Right lobe of liver (tissue), 6 donors: ENCODE measurements at places on chromosomes 4 and X. TPM values are rescaled to one million over a fixed set of nuclear protein-coding genes. Genes with fewer than 3 reads are reported as not detected.

Gene REPS2
- 6.0 TPM for total RNA-seq

Gene NUDT10
- total RNA-seq = 1.9 TPM

Gene TCEAL5
- total RNA-seq = not detected

Gene AWAT2
- total RNA-seq = not detected

Gene NUP62CL
- 0.43 TPM for total RNA-seq

Gene PAGE1
- total RNA-seq = not detected

Gene XAGE1A
- not detected for total RNA-seq

DNA sequence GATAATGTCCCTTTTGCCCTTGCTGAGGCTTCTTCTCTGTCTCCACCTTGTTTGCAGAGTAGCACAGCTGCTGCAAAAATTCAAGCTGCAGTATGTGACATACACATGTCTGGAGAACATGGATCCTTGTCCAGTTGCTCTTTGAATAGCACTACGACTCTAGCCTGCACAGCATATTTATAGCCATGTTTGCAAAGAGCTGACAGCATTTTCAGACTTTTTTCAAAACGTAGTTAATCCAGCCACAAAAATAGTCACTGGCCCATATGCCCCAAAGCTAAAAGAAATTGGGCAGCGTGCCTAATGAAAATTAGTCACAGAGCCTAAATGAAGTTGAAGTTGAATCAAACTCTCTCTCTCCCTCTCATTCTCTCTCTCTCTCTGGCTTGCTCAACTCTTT lies 17.5 kb downstream of the SLC16A2 start:
- DNase-seq = no peak

DNA sequence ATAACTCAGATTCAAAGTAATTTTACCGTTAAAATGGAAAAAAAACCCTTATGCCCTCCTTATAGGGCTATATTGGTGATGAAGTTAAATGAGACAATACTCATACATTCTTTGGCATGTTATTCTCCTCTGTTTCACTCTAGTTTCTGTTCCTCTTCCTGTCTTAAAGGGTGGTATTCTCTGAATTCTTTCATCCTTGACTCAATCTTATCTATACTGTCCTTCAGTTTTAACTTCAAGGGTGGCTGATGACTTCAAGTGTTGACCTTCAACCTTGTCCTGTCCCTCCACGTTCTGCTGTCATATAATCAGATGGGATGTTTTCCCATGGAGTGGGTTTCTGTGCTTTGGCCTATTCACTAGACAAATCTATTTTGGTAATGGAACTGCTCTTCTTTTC lies 44.0 kb downstream of the ZNF518B start:
- DNase-seq = no peak

- no peak for DNase-seq
These were observed 824.0 kb downstream of the RAPGEF2 start for GRCh38 chr4:159926871-159927270.

GRCh38 chr4:109966891-109967481 lies 54.3 kb downstream of the EGF start:
- DNase-seq = no peak

DNA sequence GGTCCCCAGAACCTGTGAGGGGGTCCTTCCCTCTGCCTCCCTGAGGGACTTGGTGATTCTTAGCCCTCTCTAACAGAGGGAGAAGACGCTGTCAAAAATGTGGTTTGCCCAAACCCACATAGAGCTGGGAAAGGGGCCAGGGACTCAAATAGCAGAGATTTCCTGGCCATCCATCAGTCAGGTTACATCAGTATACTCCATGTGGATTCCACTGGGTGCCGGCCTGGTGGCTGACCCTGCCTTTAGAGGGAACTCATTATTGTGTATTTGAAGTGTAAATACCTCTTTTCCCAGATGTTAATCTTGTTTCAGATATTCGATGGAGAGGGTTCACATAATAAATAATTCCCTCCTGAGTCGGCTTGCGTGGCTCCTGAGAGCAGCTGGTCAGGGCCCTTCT lies 130.3 kb downstream of the TBL1X start:
- no peak for DNase-seq

GRCh38 chrX:129631849-129632248 lies 22.9 kb downstream of the APLN start:
- no peak for DNase-seq

DNA sequence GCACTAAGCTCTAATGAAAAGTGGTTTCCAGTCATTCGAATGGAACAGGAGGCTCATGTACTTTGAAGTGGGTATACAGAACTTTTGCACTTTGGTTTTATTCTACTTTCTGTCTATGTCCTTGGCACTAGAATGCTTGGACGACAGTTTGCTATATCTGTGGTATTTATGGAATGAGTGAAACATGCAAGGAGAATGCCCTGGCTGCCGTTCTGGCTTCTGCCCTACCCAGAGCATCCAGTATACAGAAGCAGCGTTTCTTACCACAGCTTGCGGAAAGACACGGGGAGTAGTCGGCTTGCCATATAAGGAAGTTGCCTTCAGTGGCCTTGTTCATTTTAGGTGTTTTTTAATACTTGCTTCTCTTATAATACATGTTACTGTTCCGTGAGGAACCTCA lies 98.0 kb downstream of the TBL1X start:
- no peak for DNase-seq

DNA sequence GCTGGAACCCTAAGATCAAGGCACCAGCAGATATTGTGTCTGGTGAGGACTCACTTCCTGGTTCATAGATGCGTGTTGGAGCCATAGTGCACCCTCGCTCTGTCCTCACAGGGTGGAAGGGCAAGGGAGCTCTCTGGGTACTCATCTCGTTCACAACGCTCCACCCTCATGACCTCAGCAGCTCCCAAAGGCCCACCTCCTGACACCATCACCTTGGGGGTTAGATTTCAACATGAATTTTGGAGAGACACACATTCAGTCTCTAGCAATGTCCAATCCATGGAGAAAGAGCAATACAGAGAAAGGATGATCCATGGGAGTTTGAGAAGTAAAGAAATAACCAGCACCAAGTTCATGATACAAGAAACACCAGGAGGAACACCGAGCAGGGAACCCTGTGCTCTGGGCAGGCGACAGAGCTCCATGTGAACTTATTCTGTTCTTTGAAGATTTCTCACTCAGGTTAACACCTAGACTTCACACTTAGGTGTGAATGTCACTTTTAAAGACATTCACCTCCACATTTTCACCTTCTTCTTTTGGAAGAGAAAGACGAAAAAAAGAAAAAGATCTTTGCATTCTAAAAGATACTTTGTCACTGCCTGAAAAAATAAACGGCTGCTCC lies 171.8 kb upstream of the FAM9B start:
- DNase-seq = no peak

DNA sequence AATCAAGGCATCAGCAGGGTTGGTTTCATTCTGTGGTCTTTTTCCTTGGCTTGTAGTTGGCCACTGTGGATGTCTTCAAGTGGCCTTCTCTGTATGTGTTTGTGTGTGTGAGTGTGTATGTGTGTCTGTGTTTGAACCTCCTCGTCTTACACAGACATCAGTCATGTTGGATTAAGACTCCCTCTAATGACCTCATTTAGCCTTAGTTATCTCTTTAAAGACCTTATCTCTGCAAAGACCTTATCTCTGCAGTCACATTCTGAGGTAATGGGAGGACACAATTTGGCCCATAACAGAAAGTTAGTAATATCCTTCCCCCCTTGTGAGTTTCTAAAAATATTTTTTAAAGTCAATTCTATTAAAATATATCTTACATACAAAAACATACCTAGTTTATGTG lies 126.7 kb downstream of the EMCN start:
- DNase-seq = no peak

DNA sequence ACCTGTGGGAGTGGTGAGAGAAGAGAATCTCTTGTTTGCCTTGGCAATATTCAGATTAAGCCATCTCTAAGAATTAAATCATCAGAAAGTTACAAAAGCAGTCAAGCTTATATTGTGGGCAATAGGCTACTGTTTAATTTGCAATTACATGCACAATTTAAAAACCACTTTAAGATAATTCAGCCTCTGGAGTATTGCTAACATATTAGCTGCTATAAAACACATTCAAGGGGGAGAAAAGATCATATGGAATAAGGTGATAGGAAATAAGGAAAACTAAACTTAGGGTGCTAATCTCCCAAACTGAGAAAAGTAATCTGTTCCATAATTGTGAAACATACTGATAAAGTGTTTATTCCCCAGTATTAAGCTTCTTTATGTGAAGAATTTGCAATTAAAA lies 103.9 kb downstream of the ARAP2 start:
- no peak for DNase-seq

DNA sequence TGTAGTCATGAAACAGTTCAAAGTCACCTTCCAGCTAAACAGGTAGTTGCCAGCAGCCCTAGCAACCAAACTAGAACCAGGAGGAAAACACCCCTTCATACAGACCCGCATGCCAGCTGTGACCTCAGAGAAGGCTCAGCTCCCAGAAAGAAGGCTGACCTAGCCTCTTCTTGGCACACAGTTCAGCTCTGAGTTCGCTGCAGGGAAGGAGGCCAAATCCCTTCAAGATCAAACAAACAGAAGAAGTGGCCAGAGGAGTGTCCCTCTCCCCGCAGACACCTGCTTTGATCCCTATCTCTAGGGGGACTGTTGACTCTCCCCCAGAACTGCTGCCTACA lies 56.0 kb downstream of the HADH start:
- DNase-seq = no peak

GRCh38 chr4:131258361-131258760 lies 1890.7 kb upstream of the PCDH10 start:
- DNase-seq = no peak

DNA sequence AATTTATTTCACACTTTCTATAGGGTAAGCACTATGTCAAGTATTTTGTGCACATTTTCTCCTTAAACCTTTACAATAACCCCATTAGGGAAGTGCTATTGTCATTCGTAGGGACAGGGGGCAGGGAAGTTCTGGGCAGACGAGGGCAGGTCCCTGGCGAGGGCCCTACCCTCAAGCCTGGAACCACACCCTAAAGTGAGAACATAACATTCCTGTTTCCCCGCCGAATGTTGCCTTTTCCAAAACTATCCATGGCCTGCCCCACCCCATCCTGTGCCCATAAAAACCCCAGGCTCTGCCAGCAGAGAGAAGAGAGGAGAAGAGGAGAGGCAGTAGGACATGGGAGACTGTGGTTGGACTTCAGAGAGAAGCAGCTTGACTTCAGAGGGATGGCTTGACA lies 39.8 kb upstream of the CCKAR start:
- no peak for DNase-seq

- no peak for DNase-seq
These were observed 291 bp upstream of the NBDY start for GRCh38 chrX:56728752-56729151.

GRCh38 chr4:140343303-140343702 lies 30.1 kb upstream of the SCOC start:
- DNase-seq = no peak

DNA sequence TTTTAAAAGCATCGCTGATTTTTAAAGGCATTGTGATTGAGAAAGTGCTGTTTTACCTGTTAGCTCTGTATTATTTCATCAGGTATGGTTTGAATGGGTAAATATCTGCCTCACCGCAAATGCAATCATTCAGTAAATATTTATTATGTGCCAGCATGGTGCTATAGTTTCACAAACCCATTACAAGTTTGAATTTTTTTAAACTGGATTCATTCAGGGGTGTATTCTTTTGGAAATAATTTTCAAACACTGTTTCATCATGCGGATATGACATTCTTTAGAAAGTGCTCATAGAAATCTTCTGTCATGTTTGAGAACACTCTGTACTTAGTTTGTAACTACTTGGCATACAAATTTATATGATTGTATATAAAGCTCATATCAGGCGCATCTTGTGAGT lies 37.2 kb downstream of the LIMCH1 start:
- DNase-seq = no peak

DNA sequence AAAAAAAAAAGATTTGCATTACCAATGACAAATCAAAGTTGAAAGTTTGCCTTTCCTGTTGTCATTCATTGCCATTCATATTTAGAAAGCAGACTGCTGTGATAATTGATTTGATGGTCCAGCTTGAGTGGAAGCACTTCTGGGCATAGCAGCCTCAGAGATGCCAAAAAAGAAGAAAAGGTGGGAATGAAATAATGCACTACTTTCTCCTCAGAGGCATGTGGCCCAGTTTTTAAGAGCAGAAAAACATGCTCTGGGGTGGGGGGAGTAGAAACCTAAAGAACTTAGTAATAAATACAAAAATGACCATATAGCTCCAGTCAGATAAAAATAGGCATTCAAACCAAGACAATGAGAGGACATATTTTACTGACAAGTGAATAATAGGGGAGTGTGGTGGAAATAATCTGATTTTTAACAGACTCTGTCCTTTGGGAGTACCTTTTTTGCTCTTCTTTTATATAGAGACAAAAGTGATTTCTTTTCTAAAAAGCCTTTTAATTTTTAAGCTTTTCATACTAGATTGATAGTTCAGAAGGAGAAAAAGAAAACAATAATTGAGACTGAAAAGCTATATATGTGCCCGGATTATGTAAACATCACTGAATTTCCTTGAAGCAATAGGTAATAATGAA lies 599.1 kb downstream of the RPA4 start:
- no peak for DNase-seq

GRCh38 chr4:147160908-147161513 lies 215.3 kb upstream of the TTC29 start:
- no peak for DNase-seq

DNA sequence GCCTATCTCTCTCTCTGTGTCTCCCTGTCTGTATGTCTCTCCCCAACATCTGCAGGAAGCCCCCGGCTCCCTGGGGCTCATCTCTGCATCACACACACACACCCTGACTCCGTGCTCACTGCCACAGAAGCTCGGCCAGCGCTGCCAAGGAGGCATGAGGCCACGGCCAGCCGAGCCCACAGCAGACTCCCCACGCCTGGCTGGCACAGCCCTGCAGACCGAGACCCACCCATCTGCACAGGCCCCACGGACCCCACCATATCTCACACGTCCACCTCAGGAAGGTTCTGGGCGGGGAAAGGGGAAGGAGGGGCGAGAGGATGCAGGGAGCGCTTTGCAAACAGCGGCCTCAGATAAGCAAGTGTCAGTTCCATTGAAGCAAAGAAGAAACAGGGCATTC lies 28.5 kb upstream of the SLC25A6 start:
- DNase-seq = no peak

- DNase-seq = no peak
These were observed 166.5 kb downstream of the TBX22 start for GRCh38 chrX:80181079-80181478.

DNA sequence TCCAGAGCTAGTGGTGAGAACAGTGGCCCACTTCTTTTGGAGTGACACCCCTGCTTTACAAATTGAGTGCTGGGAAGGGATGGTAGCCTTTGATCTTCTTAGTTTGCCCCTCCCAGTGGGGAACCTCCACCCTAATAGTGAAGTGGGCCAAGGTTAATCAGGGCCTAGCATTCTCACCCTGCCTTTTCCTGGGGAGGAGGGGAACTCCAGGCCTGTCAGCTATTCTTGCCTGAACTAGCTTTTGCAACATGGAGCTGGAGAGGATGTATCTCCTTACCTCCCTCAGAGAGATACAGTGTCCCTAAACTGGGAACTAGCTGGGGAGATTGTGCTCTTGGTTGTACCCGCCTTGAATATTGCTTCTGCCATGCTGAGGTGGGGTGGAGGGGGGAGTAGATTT lies 20.6 kb downstream of the PHKA1 start:
- no peak for DNase-seq

- no peak for DNase-seq
These were observed 61.3 kb downstream of the LUZP4 start for GRCh38 chrX:115350711-115351381.
